CD4-positive, alpha-beta T cell treated with Interleukin-4 for 1 hour (primary cell): ENCODE measurements at places on chromosomes 16 and 17.

DNA sequence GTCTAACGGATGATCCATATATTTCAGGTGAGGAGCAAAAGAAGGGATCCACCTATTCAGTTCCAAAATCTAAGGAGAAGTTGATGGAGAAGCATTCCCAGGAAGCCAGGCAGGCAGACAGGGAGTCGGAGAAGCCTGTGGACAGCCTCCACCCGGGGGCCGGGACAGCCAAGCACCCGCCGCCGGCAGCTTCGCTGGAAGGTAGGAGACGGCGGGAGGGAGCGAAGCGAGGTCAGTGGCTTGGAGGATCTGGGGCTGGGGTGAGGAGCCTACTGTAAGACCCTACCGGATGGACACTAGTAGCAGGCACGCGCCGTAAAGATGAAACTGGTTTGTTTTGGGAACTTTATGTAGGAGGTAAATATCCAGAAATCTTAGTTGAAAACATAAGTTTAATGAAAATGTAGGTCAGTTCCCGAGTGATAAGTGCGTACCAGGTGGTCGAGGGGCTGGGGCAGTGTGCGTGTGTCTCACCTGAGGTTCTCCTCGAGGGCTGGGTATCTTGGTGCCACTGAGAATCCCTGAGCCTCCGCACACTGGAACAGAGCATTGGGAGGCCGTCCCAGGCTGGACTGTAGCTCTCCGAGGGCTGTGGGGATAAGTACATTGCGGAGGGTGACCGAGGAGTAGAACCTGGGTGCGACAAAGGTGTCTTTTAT, 714 bp downstream of the SPATA33 start:
- no peak for DNase-seq

DNA sequence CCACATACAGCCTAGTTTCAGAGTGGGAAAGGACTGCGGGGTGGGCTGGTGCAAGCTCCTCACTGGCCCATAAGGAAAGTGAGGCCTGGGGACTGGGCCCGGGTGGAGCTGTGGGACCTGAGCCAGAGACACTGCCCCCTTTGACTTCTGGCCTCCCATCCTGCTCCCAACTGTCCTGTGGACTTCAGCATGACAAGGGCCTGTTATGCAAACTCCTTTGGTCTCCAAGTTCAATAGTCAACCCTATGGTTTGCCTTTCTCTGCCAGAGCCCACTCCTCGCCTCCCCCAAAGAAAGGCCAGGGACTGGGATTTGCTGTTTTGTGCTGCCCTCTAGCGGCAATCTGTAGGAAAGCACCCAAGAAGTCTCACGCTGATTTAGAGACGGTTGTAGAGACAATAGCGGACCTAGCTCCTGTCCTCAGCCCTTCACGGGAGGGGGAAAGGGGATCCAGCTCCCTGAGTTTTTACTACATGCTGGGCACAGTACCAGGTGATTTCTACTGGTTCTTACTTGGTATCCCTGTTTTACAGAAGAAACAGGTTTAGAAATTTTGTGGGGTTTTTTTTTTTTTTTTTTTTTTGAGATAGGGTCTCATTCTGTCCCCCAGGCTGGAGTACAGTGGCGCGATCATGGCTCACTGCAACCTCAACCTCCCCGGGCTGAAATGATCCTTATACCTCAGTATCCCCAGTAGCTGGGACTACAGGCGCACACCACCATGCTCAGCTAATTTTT, 1.2 kb upstream of the TLCD3B start:
- DNase-seq: peak; percentile 66

DNA sequence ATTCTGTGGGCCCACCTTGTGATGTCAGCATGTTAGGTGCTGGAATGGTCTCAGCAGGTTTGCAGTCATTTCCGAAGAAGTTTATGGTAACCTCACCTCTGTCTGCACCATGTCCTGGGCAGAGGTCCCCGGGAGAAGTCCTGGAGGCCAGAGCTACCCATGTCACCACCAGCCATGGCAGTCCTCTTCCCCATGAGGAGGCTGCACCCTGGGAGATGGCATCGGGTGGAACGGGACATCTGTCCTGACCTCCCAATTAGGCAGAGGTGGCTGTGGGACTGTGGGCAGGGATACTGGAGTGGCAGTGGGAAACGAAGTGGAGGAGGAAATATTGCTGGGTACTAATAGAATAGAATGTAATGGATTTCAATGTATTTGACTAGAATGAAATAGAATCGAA, 511.8 kb upstream of the WSB1 start:
- DNase-seq: no peak

- peak; percentile 69 for DNase-seq
Observed at GRCh38 chr16:11672206-11673090, 4.2 kb downstream of the SNN start.

DNA sequence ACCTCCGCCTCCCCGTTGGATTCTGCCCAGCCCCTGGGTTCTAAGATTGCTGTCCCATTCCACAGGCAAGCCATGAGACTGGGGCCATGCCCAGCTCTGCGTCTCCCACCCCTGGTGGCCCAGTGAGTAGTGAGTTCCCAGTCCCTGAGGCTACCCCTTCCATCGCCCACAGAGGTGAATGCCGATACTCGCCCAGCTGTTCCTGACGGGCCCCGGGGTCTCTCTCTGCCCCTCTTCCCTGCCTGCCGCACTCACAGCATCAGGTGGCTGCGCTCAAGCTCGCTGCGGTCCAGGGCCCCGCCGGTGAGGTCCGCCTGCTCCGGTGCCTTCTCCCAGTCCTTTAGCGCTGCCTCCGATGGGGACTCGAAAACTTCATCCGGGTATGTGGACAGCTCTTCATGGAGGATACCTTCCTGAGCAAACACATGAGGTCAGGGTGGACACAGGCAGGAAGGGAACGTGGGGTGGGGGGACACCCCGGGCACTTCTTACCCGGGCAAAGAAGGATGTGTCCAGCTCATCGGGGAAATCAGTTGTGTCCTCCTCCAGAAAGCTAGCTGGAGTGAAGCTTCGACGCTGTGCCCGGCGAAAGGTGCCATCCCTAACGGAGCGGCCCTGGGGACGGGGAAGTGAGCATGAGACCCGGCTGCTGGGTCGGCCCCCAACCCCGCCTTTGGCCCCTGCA, 8.8 kb downstream of the SNRNP25 start:
- no peak for DNase-seq

GRCh38 chr17:10838682-10839081, 795 bp upstream of the PIRT start:
- DNase-seq: no peak

DNA sequence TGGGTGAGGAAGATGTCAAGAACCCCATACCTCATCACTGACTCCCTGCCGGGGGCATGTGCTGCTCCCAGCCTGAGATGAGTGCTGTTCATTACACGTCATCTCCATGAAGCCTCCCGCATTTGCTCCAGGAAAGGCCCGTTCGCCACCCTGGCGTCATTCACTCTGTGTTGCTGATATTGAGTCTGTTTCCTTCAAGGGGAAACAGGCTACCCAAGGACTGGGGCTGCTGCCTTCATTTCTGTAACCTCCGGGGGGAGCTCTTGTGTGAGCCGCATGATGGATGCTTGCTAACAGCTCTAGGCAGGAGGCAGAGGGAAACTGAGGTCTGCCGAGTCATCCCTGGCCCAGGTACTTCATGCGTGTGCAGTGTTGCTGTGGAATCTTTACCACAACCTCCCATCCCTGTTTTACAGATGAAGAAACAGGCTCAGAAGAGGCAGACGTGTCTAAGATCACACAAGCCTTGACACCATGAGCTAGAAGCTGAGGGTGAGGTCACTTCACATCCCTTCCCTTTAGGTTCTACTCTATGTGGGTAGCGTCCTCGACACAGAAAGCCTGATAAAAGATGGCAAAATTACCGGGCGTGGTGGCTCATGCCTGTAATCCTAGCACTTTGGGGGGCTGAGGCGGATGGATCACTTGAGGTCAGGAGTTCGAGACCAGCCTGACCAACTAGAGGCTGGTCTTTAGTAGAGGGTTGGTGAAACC, 3.5 kb upstream of the ARMC5 start:
- no peak for DNase-seq

DNA sequence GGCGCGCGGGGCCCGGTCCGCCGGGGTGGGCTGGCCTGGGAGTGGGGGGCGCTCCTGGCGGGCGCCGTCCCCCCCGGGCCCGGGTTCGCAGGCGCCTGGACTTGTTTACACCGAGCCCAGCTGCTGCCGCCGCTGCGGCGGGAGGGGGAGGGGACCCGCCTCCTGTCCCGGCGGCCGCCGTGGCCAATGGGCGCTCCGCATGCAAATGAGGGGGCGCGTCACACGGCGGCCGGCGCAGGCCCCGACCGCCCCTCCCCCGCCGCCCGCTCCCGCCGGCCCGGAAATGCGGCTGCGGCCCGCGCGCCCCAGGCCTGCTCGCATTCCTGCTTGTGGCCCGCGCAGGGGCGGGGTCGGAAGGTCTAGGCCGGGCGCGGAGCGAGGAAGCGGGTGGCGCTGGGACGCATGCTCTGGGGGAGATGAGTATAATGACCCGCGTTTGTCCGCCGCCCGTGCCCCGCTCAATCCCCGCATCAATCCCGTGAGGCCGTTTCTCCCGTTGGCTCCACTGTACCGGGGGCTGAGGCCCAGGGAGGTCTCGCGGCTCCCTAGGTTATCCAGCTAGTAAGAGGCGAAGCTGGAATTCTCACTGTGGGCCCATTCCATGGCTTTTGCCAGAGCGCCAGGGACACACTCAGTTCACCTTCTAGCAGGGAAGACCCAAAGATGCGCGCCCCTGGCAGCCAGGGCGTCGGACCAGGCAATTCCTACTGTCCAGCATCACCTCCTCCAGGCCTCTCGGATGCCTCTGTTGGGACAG, at the start of gene YPEL3:
YPEL3 (minus strand) TSS at position 109 of the 757 bp plus-strand sequence. CDS start 731 bp downstream, outside the sequence.
- peak; percentile 91 for DNase-seq

DNA sequence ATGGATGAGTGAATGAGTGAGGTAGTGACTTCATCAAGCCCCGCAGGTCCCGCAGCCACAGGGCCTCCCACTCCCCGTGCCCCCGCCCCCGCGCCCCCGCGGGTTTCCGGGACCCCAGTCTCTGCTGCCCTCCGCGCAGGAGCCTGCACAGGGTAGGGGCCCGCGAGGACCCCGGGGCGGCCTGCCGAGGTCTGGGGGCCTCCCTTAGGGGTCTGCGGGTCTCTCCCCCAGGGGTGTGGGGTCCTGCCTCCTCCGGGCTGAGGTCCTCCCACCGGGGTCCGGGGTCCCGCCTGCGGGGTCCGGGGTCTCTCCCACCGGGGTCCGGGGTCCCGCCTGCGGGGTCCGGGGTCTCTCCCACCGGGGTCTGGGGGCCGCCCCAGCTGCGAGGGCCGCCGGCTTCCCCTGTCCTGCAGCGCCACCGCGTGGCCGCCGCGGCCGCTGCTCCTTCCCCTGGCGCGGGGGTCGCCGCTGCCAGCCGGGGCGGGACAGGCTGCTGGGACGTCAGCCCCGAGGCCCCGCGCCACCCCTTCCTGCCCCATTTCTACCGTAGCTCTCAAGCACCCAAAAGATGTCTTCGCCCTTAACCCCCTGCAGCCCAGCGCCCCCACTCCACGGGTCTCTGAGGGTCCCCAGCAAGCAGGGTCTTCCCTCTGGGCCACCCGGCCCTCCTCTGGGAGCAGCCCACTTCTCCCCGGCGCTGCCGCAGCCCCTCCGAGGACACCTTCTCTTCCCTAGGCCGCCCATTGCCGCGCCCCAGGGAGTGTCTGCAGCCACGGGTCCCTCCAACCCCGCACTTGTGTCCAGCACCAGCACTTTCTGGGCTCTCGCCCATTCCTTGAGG, 10.4 kb upstream of the CHMP6 start:
- DNase-seq: peak; percentile 25

- DNase-seq: no peak
Observed at GRCh38 chr17:78647032-78647431, 69.8 kb upstream of the DNAH17 start.

GRCh38 chr16:78284957-78285434, 185.5 kb downstream of the WWOX start:
- no peak for DNase-seq

DNA sequence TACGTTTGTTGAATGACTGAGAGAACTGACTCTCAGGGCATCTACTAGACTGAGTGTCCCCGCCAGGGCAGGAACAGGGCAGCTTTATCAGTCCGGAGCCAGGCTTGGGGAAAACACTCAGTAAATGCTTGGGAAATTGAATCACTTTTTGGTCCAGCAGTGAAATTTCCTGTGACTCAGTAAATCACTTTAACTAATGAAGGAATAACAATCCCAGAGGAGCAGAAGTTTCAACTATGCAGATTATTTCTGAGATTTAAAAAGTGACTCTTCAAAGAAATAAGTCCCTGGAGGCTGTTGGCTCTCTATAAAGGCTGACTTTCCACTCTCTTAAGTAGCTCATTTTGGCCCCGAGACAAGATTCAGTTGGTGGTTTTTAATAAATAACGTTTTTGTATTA, 101.8 kb downstream of the FOXL1 start:
- no peak for DNase-seq

GRCh38 chr17:74778960-74779359, 2.8 kb upstream of the NAT9 start:
- DNase-seq: no peak

- no peak for DNase-seq
Observed at GRCh38 chr16:2897110-2897509, 14.1 kb downstream of the FLYWCH2 start.

- DNase-seq: no peak
Observed at GRCh38 chr16:57354311-57354710, 4.3 kb upstream of the CCL22 start.

DNA sequence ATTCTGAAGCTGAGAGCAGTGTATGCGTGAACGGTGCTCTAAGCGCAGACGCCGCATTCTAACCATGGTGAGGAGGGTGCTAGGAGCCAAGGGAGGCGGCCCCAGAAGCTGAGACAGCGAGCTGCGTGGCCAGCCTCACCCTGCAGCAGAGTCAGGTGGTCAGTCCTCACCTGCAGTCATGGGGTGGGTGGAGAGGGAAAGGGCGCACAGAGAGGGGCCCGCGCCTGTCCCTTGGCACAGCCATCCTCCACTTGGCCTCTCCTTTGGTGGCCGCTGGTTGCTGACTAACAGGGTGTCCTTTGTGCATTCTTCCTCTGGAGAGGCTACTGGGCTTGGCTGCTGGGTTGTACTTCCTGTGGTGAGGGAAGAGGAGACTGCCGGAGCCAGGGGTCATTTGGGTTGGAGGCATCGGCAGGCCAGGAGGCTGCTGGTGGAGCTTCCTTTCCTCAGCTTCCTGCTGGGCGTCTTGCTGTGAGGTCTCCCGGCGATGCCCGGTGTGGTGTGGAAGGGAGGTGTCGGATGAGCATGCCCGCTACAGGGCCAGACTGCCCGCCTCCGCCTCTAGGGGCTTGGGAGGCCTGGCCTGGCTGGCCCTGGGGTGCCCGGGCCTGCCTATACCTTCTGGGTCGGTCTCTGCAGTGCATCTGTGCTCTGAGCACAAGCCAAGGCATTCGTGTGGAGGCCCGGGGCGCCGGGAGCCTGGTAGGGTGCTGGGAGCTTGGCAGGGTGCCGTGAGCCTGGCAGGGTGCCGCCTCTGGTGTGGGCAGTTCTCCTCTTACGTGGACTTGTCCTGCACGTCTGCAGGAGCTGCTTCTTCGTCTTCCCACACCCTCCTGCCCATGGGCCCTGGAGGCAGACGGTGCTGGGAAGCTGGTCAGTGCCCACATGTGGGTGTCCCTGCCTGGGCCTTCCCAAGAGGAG, 17.4 kb downstream of the RNF213 start:
- no peak for DNase-seq

GRCh38 chr17:82397449-82398335, 20.5 kb upstream of the HEXD start:
- DNase-seq: no peak

GRCh38 chr17:42723636-42724035, 21.2 kb downstream of the EZH1 start:
- no peak for DNase-seq
